Karpas-422 (cell line): ENCODE measurements at places on chromosomes 2 and 18. TPM values are rescaled to one million over a fixed set of nuclear protein-coding genes. Genes with fewer than 3 reads are reported as not detected.

GRCh38 chr2:238227587-238228032 is 12.2 kb downstream of the HES6 start:
- DNase-seq, result no peak

Gene C2orf15
- 1.4 and 2.0 TPM in 2 replicates for total RNA-seq

Gene HTR2B
- total RNA-seq, result not detected in 2 replicates

DNA sequence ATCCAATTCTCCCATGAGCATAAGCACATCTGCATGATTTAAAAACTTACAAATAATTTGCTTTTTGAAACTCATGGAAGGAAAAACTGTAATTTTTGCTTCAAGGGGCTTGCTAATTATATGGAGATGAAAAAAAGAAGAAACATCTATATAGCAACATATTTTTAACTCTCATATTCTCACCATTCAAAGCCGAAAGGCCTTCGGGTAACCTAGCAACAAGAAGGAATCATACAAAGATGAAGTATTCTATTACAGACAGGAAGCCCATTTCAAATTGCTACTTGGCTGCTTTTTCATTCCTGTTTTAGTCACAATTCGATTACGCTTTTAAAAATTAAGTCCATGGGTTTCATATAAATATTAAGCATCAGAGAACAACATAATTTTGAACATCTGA is 39.2 kb upstream of the RNU4ATAC start:
- DNase-seq, result no peak

Gene TRIM43B
- total RNA-seq, result not detected in 2 replicates

GRCh38 chr2:218395826-218396687 is 3.6 kb upstream of the CTDSP1 start:
- DNase-seq, result peak; percentile 98

GRCh38 chr2:126855606-126856005 is 43.1 kb upstream of the TEX51 start:
- no peak for DNase-seq

GRCh38 chr18:55251254-55251971 is 292.2 kb upstream of the CCDC68 start:
- no peak for DNase-seq

DNA sequence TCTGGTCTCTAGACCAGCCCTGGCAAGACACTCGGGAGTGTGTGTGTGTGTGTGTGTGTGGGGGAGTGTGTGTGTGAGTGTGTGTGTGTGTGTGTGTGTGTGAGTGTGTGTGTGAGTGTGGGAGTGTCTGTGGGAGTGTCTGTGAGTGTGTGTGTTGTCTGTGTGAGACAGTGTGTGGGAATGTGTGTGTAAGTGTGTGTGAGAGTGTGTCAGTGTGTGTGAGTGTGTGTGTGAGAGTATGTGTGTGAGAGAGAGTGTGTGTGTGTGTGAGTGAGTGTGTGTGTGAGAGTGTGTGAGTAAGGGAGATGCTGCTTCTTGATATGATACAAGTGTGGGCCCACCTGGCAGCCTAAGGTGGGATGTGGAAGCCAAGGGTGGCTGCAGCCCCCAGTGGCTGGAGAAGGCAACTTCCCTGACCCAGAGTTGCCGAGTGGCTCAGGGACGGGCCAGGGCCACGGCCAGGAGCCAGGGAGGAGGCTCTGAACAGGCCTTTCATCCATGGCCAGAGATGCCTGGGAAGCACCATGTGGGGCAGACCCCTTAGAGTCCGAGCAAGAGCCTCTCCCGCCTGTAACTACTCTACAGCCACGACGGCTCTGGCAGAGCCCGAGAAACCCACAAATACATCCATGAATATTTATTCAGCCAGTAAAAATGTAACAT is 159.3 kb upstream of the MYCN start:
- no peak for DNase-seq

DNA sequence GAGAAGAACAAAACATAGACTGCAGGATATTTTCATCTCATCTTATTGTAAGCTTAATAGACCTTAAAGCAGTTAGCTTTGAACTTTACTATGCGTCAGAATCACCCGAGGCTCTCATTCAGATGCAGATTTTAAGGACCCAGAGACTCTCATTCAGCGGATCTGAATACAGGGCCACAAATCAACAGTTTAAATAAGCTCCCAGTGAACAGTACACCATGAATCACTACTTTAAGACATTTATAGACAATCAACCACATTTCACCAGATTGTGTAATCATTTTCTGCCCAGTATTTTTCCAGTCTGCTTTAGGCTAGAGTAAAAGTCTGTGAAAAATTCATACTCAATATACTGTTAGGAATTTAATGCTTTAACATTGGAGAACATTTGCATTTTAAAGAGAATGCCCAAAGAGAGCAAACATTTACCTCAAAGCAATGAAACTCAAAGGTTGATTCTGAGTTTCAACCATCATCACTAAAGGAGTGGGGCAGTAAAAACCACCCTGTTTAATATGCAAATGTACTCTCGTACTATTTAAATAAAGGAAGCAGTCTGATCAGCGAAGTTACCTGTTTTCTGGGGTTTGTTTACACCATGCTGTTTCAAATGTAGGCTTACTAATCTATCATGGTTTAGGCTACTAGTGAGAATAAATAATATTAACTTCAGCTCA is 11.0 kb upstream of the ALPK2 start:
- no peak for DNase-seq

DNA sequence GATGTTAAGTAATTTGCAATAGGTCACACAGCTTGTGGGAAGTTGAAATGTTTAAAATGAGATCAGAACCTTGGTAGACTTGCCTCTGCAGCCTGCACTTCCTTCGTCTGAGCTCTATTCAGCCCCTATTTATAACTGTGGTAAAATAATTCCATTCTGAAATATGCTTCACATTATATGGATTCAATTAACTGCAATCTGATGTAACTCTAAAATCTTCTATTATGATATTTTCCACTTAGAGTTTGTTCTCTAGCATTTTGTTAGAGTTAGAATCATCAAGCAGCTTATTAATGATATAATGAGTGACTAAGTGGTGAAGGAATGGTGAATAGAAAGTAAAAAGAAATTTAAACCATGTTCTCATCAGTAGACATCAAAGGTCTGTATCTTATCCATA is 139.6 kb upstream of the ARHGAP28 start:
- no peak for DNase-seq

DNA sequence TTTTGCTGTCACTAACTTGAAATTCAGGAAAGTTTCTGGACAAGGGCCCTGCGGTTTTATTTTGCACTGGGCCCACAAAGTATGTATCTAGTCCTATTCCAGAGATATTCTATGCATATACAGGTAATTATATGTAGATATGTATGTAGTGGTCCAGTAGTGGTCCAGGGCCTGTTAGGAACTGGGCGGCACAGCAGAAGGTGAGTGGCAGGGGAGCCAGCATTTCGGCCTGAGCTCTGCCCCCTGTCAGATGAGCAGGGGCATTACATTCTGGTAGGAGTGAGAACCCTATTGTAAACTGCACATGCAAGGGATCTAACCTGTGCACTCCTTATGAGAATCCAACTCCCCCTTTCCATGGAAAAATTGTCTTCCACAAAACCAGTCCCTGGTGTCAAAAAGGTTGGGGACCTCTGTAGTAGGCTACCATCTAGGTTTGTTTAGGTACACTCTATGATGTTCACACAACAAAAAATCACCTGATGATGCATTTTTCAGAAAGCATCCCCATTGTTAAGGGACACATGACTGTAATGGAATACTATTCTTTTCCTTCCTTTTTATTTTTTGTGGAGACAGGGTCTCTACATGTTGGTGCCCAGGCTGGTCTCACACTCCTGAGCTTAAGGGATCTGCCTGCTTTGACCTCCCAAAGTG is 2.8 kb upstream of the PPP4R3B start:
- DNase-seq, result peak; percentile 79

DNA sequence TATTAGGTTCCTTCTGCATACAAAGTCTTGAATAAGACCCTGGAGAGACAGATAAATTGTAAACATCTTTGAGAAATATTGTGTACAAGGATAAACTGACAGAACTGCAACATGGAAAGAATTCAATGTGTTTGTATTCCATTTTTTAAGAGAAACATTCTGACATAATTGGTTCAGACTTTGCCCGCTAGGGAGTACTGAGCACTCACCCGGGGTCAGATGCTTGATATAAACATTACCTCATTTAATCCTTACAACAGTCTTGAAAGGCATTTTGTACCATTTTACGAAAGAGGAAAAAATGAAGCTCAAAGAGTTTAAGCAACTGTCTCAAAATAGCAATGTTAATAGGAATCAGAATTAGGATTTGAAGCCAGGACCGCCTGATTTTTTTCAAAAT is 416.7 kb upstream of the CRIM1 start:
- DNase-seq, result no peak

DNA sequence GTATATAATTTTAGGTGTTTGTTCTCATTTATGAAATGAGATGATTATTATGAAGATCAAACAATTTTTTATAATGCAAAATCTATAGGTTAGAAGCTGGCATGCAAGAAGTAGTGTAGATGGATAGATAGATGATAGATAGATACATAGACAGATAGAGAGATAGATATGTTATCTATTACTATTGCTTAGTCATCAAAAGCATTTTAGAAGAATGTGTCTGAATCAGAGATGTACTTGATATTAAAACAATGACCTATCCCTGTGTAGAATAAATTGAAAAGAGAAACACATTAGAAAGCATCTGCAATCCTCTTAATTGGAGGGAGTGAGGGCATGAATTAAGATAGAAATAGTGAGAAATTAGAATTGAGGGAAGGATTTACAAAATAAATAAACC is 436.2 kb upstream of the NXPH2 start:
- DNase-seq, result no peak

DNA sequence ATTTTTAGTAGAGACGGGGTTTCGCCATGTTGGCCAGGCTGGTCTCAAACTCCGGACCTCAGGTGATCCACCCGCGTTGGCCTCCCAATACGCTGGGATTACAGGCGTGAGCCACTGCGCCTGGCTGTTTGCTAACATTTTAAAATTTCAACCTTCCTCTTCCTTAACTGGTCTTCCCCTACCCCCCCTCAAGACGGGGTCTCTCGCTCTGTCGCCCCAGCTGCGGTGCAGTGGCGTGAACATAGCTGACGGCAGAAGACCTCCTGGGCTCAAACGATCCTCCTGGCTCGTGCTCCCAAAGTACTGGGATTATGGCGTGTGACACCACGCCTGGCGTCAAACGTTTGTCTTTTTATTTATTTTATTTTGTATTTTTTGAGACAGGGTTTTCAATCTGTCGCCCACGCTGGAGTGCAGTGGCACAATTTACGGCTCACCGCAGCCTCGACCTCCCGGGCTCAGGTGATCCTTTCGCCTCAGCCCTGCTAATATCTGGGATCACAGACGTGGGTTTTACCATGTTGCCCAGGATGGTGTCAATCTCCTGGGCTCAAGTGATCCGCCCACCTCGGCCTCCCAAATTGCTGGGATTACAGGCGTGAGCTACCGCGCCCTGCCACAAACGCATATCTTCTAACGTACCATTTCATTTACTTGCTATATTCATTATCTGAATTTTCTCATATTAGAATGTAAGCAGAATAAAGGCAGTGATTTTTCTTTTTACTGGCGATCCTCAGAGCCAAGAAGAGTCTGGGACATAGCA is 984 bp upstream of the MSH2 start:
- no peak for DNase-seq

Gene RAB27B
- total RNA-seq, result 0.11 TPM in 1 of 2 replicates, not detected in the other

DNA sequence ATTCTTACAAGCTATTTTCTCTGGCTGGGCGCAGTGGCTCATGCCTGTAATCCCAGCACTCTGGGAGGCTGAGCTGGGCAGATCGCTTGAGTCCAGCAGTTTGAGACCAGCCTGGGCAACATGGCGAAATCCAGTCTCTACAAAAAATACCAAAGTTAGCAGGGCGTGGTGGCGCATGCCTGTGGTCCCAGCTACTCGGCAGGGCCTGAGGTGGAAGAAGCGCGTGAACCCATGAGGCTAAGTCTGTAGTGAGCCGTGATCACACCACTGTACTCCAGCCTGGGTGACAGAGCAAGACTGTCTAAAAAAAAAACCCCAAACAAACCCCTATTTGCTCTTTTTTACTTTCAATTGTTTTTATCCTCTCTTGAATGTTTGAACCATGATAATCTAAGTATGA is 37.0 kb downstream of the PPP4R1 start:
- no peak for DNase-seq

Gene BMP10
- not detected in 2 replicates for total RNA-seq

DNA sequence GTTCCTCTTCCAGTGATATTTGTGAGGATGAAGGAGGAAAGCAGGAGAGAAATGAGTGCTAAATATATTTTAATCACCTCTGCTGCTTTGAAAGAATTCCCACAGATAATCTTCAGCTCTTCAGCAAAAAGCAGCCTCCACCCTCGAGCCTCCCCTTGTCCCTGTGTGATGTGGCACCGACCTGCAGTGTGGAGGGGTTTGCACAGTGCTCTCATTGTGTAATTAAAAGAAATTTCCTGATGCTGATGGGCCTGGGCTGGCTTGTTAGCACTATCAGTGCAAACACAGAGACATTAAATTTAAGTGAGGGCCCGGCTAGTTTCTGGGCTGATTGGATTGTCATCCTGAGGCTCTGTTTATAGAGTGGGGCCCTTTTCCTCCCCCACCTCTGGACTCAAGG is 53.4 kb downstream of the KIF5C start:
- no peak for DNase-seq

DNA sequence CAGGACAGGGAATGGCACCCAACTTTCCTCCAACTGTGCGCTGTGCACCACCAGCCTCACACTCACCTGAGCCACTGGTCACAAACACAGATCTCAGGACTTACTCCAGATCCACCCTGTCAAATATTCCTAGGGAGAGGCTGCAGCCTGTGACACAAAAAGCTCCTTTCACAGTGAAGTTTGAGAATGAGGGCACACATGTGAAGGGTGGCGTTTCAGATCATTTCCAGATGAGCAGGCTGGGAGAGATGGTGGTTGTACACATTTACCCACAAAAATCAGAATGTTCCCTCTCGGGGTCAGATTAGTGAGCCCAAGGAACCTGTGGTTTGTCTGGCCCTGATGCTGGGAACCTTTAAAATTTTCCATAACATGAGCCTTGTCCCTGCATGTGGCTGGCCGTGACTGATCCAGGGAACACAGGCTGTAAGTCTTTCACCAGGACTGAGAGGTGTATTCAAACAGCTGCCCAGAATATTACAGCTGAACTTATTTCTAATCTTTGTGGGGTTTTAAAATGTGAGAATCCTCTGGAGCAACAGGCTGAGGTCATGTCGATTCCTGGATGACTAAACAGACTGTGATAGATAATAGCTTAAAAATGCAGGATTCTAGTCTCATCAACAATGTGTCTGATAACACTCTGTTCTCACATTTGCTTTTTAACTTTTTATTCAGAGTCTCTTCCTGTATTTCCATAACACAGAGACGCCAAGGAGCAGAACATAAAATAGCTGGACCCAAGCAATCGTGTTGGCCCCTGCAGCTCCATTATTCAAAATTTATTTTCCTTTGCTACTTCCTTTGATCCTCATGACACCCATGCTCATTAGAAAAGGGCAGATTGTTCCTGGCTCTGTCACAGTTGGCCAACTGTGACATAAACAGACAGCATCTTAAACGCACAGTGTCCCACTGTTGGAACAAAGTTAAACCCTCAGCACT is 35.5 kb downstream of the IL1R2 start:
- no peak for DNase-seq

GRCh38 chr2:125526093-125526492 is 1129.9 kb upstream of the GYPC start:
- no peak for DNase-seq

Gene KCNF1
- total RNA-seq, result not detected in 2 replicates

Gene TGFBRAP1
- 23.0 and 30.2 TPM in 2 replicates for total RNA-seq
